ENCODE measurements at places on chromosomes 4 and X.

DNA sequence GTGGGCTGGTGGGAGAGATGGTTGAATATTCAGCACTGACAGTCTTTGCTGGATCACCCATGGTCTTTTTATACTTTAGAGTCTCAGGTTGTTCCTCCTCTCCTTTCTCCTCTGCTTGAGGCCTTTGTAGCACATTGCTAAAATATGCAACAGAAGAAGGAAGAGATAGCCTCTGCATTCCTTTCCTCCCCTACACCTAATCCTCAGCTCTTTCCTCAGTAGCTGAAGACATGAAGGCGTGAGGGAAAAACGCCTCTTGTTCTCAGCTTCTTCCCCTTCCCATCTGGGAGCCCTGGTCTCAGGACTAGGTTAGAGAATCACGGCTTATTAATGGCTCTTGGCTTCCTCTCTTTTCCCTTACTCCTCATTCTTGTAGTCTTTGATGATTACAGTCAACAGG, 76.8 kb downstream of the RNF150 start:
- no peak for DNase-seq

DNA sequence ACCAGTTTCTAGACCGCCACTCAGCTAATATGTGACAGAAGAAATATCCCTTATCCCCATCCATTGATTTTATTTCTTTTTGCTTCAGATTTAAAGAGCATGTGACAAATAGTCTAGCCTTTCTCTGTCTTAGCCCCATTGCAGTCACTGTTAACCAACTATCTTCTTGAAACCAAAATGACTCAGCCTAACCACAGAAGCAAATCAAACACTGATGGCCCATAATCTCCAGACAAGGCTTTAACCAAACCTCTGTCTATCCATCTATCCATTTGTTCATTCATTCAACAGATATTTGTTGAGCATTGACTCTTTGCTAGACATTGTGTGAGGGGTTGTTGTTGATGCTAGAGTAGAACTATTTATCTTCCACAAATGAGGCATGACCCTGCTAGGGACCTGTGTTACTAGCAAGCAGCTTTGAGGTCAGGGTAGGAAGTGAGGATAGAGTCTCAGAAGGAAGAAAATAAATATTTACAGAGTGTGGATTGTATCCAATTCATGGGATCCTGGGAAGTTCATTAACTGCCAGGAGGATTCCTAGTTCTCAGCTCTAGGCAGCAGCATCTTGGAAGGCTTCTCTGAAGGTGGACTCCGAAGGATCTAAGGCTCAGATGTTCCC, 22.5 kb downstream of the HNRNPH2 start:
- no peak for DNase-seq

DNA sequence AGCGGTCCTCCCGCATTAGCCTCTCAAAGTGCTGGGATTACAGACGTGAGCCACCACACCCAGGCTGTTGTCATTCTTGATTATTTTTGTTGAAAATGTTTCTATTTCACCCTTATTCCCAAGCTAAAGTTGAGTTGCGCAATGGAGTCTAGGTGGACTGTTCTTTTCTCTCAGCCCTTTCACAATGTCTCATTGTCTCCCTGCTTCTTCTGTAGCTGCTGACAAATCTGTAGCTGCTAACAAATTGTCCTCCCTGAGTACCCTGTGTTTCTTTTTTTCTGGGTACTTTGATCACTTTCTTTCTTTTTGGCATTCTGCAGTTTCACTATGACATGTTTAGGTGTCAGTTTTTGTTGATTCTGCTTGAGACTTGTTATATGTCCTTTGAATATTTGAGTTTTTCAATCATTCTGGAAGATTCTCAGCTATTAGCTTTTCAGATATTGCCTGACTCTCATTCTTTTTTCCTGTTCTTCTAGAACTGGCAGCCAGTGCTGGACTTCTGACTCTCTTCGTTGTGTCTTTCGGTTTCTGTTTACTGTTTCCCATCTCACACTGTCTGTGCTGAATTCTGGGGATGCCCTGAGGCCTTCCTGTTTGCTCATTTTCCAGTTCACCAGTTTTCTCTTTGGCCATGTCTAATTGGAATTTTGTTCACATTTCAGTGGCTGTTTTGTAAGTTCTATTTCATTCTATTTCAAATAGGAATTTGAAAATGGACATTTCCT, 6.6 kb downstream of the ABCD1 start:
- DNase-seq, result no peak

- DNase-seq, result peak; percentile 52
Measured at GRCh38 chrX:49291615-49292337, 11.7 kb upstream of the GAGE10 start.

- no peak for DNase-seq
Measured at GRCh38 chr4:171583790-171584189, 229.4 kb upstream of the GALNTL6 start.

DNA sequence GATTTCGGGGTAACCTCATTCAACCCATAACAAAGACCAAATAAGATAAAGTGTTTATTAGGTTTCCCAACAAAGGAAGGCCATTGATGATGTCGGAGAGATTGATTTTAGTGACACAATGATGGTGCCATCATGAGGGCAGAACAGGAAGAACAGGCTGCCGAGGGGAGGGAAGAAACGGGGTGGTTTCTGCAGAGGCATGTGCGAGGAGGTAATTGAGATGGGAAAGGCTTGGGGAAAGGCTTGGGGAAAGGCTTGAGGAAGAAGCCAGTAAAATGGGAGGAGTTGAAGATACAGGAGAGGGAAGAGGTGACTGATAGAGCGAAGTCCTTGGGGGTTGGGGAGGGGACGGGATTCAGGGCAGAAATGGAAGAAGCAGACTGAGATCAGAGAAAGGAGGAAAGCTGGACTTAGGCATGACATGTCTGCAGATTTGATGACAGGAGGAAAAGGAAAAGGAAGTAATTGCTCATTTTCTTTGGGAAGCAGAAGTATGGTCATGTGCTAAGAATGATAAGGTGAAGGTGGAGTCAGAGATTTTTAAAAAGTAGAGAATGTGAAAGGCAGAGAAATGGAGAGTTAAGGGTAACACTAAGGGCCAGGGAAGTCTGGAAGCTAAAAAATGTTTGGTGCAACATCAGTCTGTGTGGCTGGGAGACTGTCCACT, 6.0 kb downstream of the HPSE start:
- DNase-seq, result no peak

GRCh38 chr4:155956461-155956860, 2.8 kb upstream of the CTSO start:
- DNase-seq, result no peak

DNA sequence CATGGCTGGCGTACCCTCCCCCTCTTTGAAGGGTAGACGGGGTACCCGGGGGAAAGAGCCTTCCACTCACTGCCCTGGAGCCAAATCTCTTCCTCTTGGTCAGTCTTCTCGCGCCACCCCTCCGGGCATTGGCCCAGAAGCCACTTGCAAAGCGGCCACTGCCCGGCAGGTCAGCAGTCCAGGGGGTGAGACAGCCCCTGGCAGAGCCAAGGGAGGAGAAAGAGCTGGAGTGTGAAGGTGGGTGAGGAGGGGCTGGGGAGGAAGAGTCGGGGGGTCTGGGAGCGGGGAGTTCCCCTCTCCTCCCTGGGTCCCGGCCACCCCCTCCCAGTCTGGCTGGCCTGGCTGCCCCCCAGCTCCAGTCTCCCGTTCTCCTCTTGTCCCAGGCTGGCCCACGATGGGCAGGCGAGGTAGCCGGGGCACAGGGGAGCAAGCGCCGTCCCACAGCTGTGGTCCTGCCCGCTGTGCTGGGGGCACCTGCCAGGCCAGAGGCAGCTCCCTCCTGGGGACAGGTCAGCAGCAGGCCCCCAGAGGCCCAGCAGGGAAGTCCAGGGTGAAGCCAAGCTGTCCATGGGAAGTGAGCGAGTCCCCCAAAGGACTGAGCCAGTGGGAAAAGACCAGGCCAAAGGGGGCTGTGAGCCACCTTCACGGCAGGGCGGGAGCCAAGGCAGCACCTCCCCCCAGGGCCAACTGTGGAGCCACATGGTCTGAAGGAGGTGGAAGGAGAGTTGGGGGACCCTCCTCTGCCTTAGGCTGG, 21.6 kb upstream of the DUSP9 start:
- DNase-seq, result no peak

GRCh38 chrX:66110112-66110511, 53.9 kb upstream of the HEPH start:
- DNase-seq, result peak; percentile 2

DNA sequence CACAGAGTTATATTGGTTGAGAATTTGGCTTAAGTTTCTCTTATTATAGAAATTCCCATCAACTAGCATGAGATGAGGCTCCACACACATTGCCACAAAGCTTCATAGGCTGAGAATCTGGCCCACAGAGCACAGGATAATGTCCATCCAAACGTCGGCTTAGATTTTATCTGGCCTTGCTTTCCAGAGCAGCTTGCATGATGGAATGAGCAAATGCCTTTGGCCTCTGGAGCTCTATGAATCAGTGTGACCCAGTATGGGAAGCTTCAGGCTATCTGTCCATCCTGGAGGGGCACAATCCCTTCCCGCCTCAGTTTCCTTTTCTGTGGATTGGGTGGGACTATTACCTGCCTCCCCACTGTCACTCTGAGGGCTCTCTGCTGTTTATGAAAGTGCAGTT, 131.5 kb upstream of the NDP start:
- no peak for DNase-seq

- no peak for DNase-seq
Measured at GRCh38 chr4:80610845-80611677, 275.5 kb downstream of the CFAP299 start.

DNA sequence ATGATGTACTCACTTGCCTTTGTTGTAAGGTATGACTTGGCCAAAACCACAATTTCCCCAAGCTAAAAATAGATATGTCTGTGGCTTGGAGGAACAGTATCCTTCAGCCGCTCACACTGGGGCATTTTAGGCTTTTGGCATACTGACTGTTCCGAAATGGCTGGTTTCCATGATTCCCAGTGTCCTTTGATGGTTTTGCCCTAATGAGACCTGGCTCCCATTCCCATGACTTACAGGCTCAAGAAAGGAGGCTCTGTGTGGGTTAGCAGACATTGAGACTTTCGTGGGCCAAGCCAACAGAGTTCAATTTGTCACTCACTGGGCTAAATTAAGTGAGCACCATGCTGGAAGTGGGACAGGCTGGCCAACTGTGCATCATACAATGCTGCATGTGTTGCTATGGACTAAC, 150.6 kb downstream of the CEP135 start:
- DNase-seq, result no peak

DNA sequence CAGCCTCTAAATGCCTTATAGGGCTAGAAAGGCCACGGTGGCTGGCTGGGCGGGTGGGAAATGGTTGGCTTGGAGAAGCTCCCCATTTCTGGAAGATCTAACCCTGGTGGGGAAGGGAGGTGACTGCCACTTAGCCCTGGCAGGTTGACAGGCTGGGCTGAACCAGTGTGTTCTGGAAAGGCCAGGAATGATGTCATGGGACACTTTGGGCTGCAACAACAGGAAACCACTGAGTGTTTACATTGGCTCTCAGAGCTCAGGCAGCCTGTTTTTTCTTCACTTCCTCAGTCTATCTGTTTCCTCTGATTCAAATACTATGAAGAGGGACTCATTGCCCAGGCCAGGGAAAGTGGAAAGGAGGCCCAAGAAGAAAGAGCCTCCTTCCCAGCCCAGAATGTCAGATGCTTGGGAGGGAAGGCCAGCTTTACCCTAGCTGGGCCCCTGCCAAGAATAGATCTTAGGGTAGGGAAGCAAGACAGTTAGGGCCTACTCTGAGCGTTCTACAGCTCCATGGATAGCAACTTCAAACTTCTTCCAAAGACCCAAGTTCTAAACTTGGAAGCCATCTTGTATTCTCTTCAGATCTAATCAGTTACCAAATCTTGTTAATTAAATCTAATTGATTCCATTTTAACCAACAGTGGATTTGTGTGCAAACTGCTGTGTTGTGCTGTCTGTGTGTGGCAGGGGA, 65.8 kb upstream of the MSN start:
- no peak for DNase-seq

GRCh38 chrX:70554523-70554922, 109.9 kb downstream of the DLG3 start:
- no peak for DNase-seq

GRCh38 chr4:85967872-85968271, 392.0 kb downstream of the MAPK10 start:
- DNase-seq, result no peak

DNA sequence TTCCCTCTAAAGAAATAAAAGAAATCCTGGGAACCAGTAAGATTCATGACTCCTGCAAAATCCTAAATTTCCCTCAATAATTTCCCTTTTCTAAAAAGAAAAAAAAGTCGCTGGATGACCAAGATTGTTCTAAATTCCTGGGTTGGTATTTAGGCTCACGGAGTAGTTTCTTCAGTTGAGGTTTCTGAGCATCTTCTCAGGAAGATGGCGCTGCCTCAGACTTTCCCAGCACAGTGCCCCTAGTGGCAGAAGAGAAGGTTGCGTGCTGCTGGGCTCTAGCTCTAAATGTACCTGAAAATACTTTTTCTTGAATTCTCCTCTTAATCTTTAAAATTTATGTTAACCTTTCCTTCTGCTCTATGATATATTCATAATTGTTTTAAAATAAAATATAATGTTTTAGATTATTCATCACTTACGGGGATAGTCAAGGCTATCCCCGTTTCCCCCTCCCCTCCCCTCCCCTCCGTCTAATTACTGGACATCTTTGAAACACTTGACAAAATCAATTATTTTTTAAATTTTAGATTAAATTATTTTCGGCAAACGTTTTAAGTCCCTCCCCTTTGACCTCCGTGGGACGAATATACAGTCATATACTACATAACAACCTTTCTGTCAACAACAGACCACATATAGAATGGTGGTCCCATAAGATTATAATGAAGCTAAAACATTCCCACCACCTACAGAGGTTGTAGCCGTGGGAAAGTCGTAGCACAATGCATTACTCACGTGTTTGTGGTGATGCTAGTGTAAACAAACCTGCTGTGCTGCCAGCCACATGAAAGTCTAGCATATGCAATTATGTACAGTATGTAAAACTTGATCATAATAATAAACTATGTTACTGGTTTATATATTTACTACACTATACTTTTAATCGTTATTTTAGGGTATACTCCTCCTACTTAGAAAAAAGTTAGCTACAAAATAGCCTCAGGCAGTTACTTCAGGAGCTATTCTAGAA, 41.0 kb upstream of the GATB start:
- DNase-seq, result peak; percentile 45

DNA sequence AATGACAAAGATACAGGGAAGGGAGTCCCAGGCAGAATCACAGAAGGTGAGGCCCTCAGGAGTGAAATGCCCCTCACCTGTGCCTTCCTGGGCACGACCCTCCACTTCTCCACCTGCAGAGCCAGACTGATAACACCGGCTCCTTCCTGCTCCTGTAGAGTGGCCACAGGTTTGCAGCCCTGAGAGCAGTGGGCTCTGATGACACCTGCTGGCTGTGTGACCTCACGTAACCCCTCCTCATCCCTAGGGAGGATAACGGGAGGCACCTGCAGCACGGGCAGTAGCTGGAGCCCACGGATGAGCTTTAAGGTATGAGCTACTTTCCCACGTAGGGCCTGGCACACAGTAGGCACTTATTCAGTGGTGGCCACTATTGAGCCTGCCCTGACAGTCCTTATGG, 25.5 kb upstream of the MAN2B2 start:
- no peak for DNase-seq
